ENCODE measurements at places on chromosomes 12 and 14.

DNA sequence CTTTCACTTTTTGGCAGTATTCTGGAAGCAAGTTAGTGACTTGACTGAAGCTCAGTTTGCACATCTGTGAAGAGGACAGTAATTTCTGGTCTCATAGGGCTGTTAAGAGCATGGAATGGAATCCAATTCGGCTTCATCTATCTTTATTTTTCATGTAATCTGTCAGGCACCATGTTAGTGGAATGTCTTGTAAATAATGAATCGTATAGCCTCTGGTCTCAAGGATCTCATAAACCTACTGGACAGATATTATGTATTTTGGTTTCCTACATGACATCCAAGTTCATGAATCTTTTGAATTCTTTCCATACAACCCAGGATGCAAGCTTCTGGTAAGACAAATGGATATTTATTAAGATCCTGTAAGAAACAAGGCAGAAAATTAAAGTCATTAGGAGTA lies 24.0 kb downstream of the TMTC2 start:
- DNase-seq, result no peak

DNA sequence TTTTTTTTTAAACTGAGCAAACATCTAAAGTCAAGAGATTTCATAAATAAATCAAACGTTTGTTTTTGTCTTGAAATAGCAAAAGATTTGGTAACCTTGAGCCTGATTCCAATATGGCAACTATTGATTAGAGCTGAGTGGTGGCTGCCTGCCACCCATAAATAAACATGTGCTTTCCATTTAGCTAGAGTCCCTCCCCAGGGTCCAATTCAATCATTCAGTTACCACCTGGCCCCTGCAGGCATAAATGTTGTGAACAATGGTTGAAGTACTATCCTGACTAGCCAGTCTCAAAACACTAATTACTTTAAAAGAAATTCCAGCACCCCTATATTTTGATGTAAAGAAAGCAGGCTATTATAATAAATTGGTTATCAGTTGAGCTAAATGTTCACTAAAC lies 129.7 kb upstream of the GRIP1 start:
- no peak for DNase-seq

DNA sequence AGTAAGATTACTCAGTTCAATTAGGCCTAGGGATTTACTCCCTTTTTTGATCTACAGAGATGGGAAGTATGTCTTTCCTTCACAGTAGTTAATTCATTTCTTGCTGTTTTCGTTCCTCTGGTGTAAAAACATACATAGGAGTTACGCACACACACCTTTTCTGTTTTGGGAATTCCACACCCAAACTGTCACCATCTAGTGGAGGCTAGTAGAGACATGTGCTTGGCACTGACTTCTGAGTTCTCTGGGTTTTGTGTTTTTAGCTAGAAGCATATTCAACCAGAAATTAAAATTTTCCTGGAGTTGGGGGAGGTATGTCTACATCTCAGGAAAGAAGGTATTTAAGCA lies 1.4 kb downstream of the SUSD6 start:
- DNase-seq, result peak; percentile 33

DNA sequence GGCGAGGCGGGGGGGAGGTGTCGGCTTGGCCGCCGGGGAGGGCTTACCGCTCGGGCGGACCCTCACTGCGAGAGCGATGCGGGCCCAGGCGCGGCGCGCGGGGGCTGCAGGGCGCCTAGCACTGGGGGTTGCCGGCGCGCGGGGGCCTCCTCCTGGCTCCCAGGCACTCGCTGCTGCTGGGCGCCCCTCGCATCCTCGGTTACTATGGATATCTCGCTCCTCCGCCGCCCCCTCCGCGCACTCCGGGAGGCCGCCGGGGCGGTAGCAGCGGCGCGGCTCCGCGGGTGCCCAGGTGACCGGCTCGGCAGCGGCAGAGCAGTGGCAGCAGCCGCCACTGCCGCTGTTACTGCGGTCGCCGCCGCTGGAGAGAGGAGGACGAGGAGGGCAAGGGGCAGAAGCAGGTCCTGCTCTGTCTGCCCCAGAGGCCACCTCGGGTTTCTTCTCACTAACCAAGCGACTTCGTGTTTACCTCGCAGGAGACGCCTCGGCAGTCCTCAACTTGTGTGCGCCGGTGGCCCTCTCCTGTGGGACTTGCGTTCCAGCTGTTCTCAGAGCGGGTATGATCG lies 250.1 kb downstream of the APAF1 start:
- no peak for DNase-seq

Measured in NAMALWA (cell line).